Mononuclear cell (primary cell): ENCODE measurements at places on chromosomes 4 and X. TPM values are rescaled to one million over a fixed set of nuclear protein-coding genes. Genes with fewer than 3 reads are reported as not detected.

ANKRD17 gene
- 34.4 TPM for total RNA-seq

MAGEC1 gene
- total RNA-seq: not detected

TMEM154 gene
- 10.6 TPM for total RNA-seq

SLC6A14 gene
- total RNA-seq: not detected

FHL1 gene
- 18.8 TPM for total RNA-seq

PNMA6F gene
- total RNA-seq: not detected
